ENCODE measurements at places on chromosomes 7 and 10.

GRCh38 chr10:71065659-71066058, 146.7 kb upstream of the UNC5B start:
- no peak for DNase-seq

- DNase-seq = no peak
Measured at GRCh38 chr10:124063750-124064603, 29.4 kb downstream of the CHST15 start.

DNA sequence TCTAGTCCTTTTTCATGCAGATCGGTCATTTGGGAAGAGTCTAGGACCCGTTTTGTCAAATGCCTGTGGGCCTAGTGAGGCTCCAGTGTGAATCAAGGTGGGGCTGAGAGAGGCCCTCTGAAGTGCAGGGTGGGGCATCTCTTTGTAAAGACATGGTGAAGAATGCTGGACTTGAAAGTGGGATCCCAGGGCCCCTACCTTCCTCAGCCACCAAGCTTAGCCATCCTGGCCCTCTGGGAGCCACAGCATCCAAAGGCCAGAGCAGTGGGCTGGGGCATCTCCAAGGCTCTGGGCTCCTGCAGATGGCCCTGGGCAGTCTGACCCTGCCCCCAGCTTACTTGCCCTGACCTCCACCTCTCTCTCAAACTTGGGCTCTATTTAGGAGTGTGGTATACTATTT, 78.5 kb downstream of the ADCY1 start:
- DNase-seq = no peak

GRCh38 chr10:67606572-67606971, 89.4 kb downstream of the CTNNA3 start:
- no peak for DNase-seq

GRCh38 chr7:105519353-105519752, 2.7 kb downstream of the PUS7 start:
- DNase-seq = no peak

GRCh38 chr7:111006040-111006439, 84.9 kb upstream of the LRRN3 start:
- no peak for DNase-seq

DNA sequence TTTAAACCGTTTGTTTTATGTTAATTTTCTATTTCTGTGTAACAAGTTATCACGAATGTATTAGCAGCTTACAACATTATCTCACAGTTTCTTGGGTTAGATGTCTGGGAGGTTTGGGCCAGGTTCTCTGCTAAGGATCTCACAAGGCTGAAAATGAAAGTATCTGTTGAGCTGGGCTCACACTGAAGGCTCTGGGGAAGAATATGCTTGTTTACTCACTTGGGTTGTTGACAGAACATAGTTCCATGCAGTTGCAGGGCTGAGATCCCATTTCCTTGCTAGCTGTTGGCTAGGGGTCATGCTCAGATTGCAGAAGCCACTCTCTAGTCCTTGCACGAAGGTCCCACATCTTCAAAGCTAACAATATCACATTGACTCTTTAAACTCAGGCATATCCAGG, 266.6 kb upstream of the GNAI1 start:
- no peak for DNase-seq

- no peak for DNase-seq
Measured at GRCh38 chr7:130037703-130038102, 13.5 kb downstream of the ZC3HC1 start.

GRCh38 chr10:108556186-108556585, 1367.1 kb downstream of the XPNPEP1 start:
- no peak for DNase-seq

DNA sequence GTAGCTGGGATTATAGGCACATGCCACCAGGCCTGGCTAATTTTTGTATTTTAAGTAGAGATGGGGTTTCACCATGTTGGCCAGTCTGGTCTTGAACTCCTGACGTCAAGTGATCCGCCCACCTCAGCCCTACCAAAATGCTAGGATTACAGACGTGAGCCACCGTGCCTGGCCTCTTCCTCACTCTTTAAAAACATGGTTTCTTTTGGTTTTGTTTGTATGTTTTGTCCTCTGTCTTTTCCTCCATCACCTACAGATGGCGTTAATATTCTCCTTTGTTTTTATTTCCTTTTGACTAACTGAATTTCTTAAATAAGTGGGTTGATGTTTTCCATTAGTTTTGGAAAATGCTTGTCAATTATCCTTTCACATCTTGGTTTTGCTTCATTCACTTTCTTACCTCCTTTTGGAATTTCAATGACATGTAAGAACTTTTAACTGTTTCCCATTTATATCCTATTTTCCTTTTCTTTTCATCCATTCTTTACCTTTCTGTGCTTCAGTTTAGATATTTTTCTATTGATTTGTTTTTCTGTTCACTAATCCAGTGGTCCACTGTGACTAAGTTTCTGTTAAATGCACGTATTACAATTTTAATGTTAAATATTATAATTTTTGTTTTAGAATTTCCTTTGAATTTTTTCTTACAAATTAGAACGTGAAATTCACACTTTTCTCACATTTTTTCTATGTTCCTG, 104.1 kb downstream of the ZNF467 start:
- no peak for DNase-seq

- DNase-seq = no peak
Measured at GRCh38 chr7:108418946-108419345, 37.3 kb downstream of the NRCAM start.

GRCh38 chr7:120334475-120334874, 61.5 kb downstream of the KCND2 start:
- no peak for DNase-seq

GRCh38 chr7:140348161-140348849, 50.0 kb downstream of the SLC37A3 start:
- no peak for DNase-seq

DNA sequence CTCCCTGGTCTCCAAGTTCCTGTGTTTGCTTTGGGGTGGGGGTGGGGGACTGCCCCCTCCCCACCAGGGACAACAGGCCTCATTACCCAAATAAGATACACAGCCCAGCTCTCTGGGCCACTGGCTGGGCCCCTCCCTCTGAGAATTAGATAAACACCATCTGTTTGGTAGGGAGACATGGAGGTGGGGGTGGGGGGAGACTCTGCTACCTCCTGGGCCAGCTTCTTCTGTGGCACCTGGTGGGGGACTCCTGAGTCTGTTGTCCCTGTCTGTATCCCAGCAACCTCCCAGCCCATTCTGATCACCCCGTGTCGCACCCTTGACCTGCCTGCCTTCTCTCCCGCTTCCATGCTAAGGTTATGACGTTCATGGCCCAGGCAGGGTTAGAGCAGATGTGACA, 5.8 kb downstream of the MLXIPL start:
- no peak for DNase-seq

GRCh38 chr10:62541811-62542210, 167.6 kb downstream of the ZNF365 start:
- DNase-seq = no peak

GRCh38 chr10:122333037-122333436, 41.5 kb upstream of the PLEKHA1 start:
- no peak for DNase-seq

DNA sequence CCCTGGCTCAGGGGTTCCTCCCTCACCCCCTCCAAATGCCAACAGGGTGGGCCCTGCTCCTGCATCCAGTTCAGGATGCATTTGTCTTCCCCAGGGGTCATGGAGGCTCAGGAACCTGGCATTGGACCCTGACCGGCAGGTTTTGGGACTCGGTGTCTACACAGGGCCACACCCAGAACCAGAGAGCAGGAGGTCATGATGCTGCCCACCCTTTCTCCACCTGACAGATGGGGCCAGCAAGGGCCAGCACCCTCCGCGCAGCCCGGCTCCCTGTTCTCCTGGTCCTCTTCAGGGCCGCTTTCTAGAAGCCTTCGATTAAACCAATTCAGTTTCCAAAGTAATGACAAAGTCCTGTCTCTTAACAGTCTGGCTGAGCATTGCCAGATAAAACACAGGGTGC, 50.2 kb downstream of the CAMK2B start:
- DNase-seq = no peak

DNA sequence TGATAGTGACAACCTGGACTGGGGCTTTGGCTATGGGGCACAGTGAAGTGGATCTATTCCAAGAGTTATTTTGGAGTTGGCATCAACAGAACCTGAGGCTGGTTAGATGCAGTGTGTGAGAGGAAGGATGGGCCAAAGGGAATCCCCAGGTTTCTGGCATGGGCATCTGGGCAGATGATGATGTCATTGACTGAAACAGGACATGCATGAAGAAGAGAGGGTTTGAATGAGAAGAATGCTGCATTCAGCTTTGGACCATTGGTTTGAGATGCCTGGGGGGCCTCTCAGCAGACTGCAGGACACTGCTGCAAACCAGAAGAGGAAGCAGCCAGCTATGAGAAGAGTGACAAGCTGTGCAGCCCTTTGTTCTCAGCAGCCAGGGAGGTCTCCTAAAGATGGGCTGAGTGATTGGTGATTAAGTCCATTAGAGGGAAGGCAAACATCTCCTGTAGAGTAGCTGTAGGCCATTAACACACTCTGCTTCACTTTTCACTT, 23.1 kb upstream of the PIK3CG start:
- DNase-seq = no peak

GRCh38 chr7:100007887-100008286, 7.5 kb upstream of the ZKSCAN1 start:
- DNase-seq = no peak

DNA sequence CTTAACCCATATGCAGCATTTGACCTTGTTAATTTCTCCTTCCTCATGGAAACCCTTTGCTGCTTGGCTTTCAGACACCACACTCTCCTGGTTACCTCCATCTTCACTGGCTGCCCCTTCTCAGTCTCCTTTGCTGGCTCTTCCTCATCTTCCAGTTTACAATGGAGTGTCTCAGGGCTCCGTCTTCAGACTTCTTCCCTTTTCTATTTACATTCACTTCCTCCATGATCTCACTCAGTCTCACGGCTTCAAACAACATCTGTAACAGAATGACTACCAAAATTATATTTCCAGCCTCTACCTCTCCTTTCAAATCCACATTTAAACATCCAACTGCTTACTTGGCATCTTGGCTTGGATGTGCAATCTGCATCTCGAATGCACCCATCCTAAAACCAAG, 140.4 kb downstream of the DKK1 start:
- DNase-seq = no peak

DNA sequence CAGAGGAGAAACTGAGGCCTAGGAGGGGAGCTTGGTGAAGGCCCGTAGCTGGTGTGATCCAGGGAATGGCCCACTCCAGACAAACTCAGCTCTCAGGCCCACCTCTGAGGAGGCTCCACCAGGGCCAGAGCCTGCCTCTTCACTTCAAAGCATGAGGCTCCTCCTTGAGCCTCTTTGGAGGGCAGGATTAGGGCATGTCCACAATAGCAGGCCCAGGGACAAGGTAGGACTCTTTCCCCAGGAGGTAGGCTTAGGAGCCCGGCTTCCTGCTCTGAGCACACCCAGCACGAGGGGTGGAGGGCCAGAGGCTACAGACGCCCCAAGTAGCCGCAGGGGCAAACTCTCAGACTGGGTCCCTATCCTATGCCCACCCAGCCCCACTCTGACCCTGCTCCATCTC, 164.6 kb upstream of the ZMIZ1 start:
- DNase-seq = no peak

DNA sequence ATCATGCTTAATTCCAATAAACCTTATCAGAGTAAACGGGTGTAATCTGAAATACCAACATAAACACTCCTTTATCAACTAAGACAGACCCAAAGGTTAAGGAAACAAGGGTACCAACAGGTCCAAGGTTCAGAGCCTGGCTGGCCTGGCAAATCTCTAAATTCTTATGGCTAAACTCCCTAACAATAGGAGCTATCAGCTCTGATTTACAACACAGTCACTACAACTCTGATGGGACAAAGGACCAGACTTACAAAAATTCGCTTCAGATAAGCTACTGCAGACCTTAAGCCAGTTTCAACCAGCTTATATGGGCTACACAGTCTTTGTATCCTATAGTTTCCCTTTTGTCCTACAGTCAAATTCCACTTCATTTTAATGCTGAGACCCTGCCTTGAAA, 381.9 kb downstream of the ZWINT start:
- no peak for DNase-seq

DNA sequence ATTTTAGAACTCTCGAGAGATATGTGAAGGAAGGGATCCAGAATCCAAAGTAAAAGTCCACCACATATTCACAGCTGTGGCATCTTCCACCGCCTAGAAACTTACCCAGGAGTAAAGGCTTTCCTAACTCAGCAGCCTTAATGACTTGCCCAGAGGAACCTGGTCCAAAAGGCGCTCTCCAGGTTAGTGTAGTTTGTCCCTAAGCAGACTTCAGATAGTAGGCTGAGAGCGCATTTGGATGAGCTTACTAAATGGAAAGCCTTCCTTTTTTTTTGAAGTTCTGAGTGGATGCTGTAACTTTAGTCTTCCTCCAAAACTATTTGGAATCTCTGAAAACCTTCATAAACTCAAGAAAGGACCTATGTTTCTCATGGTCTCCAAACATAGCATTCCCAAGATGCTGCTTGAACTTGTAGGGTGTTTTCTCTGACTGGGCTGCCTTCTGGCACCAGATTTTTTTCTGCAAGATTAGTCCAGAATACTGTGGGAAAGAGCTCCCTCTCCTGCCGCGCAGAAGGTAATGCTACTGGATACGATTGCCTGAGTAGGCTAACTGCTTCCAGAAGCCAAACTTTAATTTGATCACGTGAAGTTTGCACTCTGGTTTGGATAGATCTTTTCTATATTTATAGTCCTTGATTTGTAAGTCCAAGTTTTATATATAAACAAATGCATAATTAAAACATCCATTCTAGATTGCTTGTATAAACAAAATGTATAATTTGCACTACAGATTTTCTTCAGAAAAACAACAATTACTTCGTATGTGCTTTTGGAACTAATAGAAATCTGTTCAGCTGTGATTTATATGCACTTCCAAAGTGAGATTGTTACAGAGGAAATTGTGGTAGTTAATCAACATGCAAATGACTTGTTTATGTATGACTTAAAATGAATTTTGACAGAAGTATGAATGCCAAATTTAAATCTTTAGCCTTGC, 19.6 kb upstream of the GPR37 start:
- peak; percentile 8 for DNase-seq

DNA sequence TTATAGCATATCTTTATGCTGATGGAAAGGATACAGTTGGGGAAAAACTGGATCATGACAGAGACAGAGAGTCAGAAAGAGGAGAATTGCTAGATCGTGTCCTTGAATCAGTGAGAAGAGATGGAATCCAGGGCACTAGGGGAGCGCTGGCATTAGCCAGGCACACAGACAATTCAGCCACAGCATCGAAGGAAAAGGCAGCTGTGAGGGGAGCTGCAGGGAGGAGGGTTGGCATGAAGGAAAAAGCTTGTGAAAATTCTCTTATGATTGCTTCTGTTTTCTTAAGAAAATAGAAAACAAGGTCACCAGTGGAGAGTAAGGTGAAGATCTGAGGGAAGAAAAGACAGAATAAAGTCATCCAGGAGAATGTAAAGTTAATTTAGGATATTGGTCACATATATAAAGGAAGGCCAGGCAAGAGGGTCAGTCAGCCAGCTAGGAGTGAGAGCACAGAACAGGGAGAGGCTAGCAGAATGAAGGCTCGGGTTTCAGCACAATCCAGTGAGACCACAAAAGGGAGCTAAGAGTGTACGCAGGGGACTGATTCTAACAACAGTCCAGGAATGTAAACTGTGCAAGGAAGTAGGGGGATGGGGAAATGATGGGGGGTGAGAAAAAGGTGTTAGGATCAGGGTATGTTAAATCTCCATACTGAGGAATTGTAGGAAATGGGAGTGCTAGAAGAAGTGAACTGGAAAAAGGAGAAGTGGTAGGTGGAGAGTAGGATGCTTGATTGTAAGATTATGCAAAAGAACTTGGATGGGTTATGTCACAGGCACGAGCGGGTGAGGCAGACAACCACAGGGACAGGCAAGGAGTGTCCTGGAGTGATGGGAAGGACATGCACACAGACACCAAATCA, 112.0 kb downstream of the RNF32 start:
- no peak for DNase-seq
